ENCODE measurements at places on chromosomes 5 and 9.
A peak's percentile ranks its signal among the peaks of the same experiment; 100 is the strongest.

GRCh38 chr9:112174965-112175795 is at the start of gene SUSD1:
SUSD1 (minus strand) TSS chr9:112175297; CDS start chr9:112175235, 62 bp downstream.
- DNase-seq: peak; percentile 76

- DNase-seq: no peak
Measured at GRCh38 chr5:14572836-14573235, 8.8 kb upstream of the OTULINL start.

GRCh38 chr9:88986776-88987175 is 4.5 kb upstream of the S1PR3 start:
- no peak for DNase-seq

DNA sequence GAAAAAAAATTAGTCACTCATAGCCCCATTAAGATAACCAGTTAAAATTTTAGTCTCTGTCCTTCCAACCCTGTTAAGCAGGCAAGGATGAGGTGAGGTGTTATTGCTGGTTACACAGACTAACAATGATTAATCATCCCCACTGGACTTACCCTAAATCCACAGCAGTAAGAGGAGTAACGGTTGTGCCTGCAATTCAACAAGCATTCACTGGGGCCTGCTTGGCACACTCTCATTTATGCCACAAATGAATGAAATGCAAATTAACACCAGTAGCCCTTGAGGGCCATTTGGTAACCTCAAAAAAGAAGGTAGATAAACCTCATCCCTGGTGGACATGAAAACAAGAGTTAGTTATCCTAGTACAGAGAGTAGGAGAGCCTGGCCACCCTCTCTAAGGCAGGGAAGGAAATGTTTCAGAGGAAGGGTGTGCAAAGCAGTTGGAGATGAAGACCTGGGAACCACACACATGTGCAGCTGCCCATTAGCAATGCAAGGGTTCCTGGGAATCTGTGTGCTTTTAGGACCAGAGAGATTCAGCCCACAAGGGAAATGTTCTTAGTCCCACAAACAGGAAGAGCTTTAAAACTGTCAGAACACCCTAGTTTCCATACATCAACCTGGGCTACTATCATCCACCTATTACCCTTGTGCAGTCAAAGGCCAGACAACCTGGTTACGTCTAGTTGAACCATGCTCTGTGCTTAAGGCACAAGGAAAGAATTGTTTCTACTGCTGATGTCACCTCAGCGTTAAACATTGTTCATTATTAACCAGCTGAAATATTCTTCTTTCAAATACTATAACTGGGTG is 7.7 kb downstream of the LHFPL2 start:
- DNase-seq: peak; percentile 15

DNA sequence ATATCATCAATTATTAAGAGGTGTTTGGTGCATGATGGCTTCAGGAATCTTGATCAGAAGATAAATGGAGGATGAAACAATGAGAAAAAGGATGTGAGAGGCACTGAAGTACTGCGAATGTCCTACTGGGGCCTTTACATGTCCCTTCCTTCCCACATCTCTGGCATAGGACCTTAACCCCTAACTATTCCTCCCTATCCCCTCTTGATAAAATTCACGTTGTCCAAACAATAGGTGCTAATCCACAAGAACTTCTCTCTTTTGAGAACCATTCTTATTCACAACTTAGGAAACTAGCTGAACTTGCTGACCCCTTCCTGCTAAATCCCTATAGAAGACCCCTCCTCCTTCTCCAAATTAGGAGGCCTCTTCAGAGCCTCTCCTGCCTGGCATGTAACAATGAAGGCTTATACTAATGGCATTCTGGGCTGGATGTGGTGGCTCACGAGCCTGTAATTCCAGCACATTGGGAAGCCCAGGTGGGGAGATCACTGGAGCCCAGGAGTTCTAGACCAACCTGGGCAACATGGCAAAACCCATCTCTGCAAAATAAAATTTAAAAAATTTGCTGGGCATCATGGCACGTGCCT is 276.5 kb upstream of the SMARCA2 start:
- no peak for DNase-seq

DNA sequence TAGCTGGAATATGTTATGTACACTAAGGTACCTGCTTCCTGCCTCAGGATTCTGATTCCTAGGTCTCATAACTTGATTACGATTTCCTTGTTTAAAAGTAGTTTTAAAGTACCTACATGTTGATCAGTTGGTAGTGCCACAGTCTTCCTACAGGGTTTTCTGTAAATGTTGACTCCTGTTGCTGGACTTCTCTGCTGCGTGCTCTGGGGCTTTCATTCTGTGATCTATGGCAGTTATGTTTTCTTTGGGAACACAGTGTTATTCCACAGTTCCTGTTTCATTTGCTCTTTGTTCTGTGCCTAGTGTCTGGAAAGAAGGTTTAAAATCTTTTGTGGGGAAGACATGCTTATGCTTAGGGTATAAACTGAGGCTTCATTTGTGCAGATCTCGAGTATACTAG is 343.5 kb downstream of the PLK2 start:
- DNase-seq: no peak

DNA sequence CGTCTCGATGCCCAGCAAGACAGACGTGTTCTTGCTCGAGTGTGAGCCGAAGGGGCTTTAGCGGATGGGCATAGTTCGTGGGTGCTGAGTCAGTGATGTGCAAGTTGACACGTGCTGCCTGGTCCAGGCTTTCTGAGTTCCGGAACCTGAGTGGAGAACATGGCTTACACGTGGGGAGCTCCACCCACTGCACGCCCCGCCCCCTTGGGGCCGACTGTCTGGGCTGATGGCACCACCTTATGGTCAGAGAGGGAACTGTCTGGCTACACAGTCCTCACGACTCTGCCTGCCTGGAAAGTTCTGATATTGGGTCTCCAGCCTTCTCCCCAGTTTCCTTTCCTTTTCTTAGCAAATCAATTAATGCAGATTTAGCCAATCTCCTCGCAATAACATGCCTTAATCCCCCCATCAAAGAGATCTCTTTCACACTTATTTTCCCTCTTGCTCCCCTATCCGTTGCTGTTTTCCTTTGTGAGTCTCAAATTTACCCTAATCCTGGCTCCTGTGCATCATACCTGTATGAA is 3.8 kb upstream of the STC2 start:
- peak; percentile 92 for DNase-seq

GRCh38 chr9:19490828-19491227 is 82.0 kb downstream of the ACER2 start:
- DNase-seq: no peak

DNA sequence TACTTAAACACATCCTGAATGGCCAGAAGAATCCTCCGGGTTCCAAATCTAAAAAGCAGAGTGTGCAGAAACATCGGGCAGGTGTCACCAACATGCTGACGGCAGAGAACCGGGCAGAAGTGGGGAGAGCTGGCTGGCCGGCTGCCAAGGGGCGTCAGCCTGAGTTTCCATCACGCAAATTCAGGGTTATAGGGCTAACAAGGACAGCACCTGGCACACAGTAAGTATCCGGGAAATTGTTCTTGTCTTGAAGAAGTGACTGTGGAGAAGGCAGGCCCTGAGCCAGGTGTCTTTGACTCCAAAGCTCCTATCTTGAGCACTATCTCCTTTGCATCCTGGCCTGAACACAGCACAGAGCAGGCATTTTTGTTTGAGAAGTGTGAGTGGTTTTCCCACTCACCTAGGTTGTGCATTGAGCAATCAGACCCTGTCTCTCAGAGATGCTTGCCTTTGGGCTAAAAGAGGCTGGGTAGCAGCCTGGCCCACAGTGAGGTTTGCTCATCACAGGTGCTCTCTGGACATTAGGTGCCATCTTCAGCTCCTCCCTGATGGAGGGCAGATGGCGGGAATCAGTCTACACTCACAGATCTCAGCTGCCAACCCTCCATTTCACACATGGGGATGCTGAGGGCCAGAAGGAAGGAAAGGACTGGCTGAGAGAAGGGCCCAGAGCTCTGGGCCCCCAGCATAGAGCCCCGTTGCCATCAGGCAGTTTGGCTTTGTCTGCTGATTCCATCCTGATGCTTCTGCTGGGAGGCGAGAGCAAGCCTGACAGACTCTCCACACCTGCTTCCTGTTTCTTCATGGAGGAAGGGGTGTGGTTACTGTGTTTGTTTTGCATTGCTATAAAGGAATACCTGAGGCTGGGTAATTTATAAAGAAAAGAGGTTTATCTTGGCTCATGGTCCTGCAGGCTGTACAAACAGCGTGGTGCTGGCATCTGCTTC is 52.8 kb downstream of the WHRN start:
- peak; percentile 83 for DNase-seq

- DNase-seq: no peak
Measured at GRCh38 chr9:127919253-127919815, 2.5 kb upstream of the ST6GALNAC4 start.

DNA sequence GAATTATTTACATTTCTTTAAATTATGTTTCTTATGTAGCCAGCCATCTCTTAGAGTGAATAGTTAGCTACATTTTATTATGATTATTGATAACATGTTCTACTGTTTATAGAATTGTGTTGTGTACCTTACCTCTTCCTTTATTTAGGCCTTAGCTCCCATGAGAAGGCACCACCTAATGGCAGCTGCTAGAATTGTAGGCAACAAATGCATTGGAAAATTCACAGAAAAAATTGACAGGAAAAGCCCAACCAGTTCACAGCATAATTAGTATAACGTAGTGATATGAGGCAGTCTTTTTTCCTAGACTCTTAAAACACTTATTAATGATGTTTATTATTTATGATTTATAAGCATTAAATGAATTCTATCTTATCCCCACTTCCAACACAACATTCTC is 175.8 kb downstream of the WDR70 start:
- DNase-seq: peak; percentile 16

DNA sequence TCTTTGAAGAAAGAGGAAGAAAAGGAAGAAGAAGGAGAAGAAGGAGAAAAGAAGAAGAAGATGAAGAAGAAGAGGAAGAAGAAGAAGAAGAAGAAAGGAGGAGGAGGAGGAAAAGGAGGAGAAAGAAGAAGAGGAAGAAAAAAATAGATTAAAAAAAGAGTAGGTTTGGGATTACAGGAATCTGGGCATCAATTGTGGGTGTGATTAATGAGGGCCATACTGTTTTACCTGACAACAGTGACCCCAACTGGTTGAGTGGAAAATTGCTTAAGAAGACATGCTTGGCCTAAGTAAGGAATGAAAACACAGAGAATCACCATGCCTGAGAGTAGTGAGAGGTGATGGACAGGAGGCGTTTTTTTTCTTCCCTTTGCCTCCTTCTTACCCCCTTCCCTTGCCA is 114.6 kb downstream of the FAM170A start:
- peak; percentile 61 for DNase-seq

DNA sequence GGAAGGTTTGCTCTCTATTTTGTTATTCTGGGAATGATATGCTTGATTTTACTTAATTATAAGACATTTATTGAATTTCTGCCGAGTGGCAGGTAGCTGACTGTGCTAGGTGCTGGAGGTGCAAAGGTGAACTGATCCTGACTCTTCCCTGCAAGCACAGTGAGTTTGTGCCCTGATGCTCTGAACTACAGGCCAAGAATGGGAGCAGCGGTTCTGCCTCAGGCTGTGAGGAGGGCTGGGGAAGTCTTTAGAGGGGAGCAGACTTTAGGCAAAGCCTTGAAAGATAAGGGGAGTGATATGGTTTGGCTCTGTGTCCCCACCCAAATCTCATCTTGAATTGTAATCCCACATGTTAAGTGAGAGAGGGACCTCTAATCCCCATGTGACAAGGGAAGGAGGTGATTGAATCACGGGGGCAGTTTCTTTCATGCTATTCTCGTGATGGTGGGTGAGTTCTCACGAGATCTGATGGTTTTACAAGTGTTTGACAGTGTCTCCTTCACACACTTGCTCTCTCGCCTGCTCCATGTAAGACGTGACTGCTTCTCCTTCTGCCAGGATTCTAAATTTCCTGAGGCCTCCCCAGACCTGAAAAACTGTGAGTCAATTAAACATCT is 73.1 kb downstream of the NDFIP1 start:
- no peak for DNase-seq

DNA sequence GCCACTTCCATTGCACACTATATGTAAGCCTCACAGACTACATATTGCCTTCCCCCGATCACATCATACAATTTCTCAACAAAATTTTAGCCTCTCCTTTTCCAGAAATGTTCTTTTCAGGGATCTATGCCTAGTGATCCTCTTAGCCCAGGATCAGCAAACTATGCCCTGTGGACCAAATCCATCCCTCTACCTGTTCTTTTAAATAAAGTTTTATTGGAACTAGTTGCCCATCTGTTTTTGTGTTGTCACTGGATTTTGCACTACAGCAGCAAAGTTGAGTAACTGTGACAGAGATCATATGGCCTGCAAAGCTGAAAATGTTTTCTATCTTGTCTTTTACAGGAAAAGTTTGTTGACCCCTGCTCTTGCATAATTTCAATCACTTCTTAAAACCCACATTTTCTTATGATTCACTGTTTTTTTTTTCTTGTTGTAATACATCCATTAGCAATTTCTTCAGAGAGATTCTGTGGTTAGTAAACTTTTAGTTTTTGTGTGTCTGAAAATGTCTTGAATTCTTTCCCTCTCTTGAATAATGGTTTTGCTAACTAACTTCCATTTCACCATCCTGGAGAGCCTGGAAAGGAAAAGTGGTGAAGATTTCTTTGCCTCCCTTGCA is 7.1 kb downstream of the TXNDC8 start:
- DNase-seq: no peak

- DNase-seq: no peak
Measured at GRCh38 chr5:4576161-4576748, 563.9 kb upstream of the ADAMTS16 start.

DNA sequence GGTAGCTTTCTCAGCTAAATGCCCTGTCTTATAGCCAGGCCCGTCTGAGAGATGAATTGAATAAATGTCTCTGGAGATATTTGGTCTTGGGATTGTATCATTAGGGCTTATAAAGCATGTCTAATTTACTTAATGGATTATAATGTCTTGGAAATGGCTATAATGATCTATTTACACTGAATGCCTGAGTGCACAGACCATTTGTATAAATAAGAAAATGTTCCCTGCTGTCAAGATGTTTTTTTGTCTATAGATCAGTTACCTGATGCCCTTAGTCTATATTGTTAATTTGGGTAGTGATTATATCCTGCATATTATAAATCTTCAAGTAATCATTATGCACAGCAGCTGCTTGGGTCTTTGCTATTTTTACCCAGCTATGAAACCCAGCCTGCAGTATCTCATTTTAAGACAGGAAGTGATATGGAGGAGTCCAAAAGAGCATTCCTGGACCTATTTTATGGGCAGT is 112.9 kb upstream of the ACTBL2 start:
- DNase-seq: peak; percentile 90

DNA sequence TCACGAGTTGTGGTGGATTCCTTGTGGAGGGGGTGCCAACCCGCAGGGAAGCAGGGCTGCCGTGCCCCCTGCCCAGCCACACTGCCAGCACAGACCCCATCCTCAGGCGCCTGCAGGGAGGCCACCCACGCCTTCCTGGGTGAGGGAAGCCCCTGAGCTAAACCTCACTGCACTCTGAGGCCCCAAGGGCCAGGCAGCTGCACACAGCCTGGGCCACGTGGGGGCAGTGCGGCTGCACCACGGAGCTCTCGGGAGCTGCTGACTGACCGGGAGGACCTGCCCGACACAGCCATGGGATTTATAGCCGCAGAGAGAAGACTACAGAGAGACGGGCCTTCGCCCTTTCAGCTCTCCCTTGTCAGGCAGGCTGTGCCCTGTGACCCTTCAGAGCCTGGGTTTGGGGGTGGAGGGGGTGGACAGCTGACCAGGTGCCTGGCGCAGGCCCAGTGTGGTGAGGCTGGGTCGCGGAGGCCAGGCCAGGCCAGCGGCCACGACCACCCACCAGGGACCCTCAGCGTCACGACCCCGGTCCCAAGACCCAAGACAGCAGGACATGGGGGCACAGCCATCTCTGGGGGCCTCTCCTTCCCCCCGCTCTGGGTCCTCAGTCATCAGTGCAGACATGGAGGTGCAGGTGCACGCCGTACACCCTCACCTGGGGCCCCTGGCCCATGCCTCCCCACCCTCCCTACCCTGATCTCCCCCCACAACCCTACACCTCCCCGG is 4.3 kb upstream of the AHRR start:
- DNase-seq: no peak

Measured in NCI-H69 (cell line).